ENCODE measurements at places on chromosomes 4 and X.

DNA sequence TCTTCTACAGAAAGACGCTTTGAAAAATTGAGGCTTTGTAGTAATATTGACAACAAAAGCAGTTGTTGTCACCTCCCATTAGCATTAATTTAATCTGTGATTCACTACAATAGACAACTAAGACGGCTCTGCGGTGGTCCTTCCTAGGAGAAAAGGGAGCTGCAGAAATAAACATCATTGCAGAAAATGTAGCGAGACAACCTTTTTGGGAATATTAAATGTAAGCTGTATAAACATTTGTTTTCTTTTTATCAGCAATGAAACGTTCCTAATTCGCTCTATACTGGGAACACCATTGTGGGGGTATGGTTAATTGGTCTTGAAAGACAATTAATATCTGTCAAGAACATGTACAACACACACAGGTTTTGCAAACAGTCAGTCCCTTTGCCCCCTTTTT, 583.3 kb upstream of the TENM3 start:
- DNase-seq = no peak

DNA sequence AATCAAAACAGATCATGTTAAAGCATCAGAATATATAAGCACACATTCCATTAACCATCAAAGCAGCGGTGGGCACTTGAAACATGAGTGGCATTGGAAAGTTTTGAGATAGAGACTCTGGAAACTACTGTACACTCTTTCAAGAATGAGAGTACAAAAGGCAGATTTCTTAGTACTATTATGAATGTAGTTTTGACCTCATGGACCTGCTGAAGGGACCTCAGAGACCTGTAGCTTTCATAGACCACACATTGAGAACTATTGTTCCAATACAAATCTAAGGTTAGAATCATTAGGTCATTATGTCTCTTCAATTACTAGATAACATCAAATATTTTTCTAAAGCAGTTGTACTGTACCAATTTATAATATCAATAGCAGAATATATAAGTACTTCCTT, 283.6 kb downstream of the RPA4 start:
- DNase-seq = no peak

DNA sequence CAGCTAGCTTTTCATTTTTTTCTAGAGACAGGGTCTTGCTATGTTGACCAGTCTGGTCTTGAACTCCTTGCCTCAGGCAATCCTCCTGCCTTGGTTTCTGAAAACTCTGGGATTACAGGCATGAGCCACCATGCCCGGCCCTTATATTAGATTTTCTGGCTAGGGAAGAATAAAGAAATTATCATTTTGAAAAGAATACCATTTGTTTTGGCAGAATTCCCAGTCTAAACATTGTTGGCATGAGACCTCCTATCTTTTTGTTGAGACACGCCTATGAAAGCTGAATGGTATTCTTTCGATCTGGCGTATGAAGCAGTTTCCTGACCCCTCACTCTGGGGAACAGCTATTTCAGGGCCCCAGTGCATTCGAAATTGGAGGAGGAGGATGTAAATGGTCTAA, 107.0 kb downstream of the REPS2 start:
- no peak for DNase-seq

- DNase-seq = no peak
Measured at GRCh38 chr4:38703635-38704034, 39.6 kb downstream of the KLF3 start.

- peak; percentile 58 for DNase-seq
Measured at GRCh38 chrX:150772150-150772970, 79.2 kb downstream of the MTMR1 start.

DNA sequence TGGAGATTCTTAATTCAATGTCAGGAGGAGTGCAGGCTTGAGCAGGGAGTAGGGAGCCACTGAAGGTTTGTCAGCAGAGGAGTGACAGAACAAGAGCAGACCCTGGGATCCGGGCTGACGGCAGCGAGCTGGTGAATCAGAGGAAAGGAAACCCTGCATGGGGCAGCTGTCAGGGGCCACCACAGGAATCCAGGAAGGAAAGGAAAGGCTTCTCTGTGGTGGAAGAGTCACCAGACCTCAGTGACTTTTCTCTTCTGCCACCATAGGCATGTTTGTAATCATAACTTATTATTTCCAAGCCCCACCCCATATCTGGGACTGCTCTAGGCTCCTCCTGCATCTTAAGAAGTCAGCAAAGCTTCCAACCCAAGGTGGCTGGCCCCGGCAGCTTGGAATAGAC, 150.9 kb downstream of the BCOR start:
- no peak for DNase-seq

GRCh38 chr4:4397441-4397819, 10.5 kb downstream of the NSG1 start:
- DNase-seq = no peak

- no peak for DNase-seq
Measured at GRCh38 chr4:91064157-91064853, 937.1 kb downstream of the CCSER1 start.

DNA sequence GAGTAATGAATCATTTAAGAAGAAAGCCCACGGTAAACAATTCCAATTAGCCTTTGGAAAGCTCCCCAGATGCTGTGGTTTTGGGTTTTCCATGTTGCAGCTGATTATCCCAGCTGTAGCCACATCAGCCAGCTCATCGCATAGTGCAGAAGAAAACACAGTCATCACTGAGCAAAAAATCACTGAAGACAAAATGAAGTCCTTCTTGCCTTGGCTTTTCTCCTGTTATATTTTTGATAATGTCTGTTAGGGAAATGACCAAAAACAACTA, 193.0 kb upstream of the C1QTNF7 start:
- no peak for DNase-seq

- no peak for DNase-seq
Measured at GRCh38 chr4:57159866-57160265, 49.7 kb upstream of the IGFBP7 start.

DNA sequence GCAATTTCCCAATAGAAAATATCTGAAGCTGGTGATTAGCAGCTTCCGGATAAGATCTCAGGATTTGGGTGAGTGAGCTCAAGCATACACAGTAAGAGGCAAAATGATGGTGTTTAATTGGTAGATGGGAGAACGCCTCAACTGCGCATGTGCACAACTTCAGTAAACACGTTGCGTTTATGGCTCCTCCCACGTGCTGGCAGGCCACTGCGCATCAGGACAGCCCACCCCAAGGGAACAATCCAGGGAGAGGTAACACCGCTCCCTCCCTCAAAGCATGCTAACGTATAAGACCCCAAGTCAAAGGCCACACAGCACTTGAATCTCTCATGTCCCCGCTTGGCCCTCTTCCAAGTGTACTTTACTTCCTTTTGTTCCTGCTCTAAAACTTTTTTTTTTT, 10.3 kb upstream of the CENPU start:
- no peak for DNase-seq

GRCh38 chr4:162011089-162011488, 152.7 kb downstream of the FSTL5 start:
- DNase-seq = no peak

- DNase-seq = no peak
Measured at GRCh38 chrX:13845721-13846378, 29.0 kb upstream of the GPM6B start.

DNA sequence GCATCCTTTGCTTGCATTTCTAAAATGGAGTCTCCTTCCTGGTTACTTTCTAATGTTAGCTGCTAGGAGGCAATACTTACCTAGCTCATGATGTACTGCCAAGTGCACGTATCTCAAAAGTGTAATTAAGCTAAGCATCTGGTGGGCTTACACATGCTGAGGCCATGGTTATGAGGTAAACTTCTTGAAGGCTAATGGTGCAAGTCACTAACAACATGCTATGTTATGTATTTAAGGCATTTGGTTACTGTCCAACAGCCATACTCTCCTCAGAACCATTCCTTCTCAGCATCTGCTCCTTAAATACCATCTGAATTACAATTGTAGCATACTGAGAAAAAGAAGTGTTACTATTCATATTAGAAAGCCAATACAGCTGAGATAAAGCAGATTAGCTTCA, 318.6 kb upstream of the BMP3 start:
- no peak for DNase-seq

DNA sequence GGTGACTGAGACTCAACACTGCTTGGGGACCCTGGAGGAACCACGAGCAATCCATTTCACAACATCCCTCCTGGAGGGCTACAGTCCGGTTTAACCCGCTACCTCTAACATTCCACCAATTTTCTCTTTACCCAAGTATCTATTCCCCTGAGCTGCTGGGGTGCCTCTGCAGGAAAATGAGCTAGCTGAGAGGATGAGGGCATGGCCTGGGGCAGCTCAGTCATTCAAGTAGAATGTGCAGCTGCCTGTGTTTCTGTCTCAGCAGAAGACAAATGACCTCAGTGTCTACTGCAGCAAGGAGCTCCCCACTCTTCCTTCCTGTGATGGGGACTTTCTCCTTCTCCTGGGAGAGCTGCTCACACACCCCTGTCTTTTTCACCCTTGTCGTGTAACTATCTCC, 120.8 kb downstream of the ZNF518B start:
- no peak for DNase-seq

- DNase-seq = no peak
Measured at GRCh38 chr4:95155759-95156451, 392.9 kb downstream of the UNC5C start.

DNA sequence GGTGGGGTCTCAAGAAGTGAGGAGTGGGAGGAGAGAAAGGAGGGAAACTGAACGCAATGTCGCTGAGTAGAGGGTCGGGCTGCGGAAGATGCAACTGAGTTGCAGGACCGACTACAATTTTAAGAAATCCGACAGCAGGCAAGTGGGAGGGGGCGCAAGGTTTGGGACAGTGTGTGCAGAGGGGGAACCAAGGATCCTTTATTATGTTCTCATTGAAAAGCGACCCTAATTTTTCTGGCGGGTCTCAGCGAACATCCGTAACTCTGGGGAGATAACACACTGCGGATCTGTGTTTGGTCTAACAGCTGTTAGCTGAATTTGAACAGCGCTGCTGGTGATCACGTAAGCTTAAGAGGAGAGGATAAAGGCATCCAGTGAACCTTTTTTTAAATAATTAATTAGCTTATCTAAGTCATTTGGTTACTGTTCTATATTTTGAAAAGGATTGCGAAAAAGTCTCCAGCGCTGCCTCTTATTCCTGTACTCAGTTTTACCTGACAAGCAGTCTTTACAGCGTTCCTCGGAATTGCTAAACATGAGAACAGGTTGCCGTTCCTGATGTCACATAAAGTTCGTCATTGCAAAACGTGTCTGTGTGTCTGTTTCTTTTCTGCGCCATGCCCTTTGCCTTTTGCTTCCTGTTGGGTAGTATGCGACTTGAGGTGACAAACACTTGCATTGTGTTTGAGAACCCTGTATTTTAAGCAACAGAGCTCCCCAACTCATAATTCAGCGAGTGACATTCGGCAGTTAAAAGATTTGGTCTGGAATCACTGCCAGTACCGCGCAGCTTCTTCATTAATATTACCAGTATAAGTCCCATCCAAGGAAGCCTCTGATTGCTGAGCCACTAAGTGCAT, 1.3 kb downstream of the HTR2C start:
- no peak for DNase-seq

GRCh38 chrX:46611658-46612362, 38.2 kb downstream of the CHST7 start:
- DNase-seq = no peak

DNA sequence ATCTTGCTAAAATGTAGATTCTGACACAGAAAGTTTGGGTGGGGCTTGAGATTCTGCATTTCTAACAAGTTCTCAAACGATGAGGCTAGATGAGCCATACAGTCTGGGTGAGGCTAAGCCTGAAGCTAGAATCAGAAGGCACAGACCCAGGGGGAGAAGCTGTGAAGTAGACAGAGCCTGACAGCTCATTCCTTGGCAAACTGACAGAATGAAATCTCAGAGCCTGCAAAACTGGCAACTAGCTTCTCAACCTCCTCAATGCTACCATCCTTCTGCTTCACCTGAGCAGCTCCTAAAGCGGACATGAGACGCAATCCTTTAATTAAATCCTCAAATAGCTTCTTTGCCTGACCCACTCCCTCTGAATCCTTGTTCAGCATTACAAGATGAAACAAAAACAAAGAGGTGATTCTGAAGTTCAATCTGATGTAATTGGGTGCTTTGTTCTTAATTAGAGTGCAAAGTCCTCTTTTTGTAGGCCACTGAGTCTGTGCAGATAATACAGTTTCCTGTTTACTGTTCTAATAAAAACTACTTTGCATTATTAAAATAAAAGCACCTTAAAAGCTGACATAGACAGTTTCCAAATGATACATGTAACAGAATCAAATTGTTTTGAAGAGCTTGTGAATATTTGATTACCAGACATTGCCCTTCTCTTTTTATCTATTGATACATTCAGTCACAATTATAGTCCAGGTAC, 71.0 kb upstream of the BMP2K start:
- no peak for DNase-seq

GRCh38 chr4:8021796-8022195, 82.1 kb upstream of the AFAP1 start:
- DNase-seq = no peak

- no peak for DNase-seq
Measured at GRCh38 chr4:185713731-185714130, 98.3 kb downstream of the SORBS2 start.

DNA sequence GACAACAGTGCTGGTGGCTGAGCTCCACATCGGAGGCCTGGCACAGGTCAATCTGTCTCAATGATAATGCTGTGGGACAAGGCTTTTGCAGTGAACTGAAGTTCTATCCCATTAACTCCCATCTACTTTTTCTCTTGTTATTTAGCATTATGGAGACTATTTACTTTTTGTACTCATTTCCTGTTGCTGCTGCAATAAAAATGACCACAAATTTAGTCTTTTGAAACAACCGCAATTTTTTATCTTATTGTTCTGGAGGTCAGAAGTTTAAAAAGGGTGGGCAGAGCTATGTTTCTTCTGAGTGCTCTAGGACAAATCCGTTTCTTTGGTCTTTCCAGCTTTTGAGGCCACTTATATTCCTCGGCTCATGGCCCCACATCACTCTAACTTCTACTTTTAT, 111.0 kb upstream of the PITX2 start:
- no peak for DNase-seq

Measured in T-helper 1 cell (primary cell).